ENCODE measurements at places on chromosomes 12 and 14. TPM values are rescaled to one million over a fixed set of nuclear protein-coding genes. Genes with fewer than 3 reads are reported as not detected.

DNA sequence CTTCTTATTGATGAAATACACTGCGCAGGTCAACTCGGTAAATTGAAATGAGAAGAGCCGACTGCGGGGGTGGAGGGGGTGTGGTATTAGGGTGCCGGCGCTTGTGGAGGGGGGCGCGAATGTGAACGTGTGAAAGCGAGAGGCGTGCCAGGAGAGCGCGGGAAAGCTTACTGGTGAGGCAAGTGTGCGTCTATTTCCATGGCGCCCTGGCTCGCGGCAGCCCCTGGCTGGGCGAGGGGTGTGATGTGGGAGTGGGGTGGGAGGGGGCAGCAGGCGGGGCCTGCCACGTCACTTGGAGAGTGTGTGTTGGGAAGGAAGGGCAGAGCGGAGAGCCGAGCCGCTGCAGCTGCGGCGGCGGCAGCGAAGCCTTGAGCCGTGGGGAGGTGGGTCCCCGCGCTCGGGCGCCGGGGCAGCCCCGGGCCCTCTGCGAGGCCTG lies 88.8 kb downstream of the GALNT8 start:
- peak; percentile 6 for DNase-seq

DNA sequence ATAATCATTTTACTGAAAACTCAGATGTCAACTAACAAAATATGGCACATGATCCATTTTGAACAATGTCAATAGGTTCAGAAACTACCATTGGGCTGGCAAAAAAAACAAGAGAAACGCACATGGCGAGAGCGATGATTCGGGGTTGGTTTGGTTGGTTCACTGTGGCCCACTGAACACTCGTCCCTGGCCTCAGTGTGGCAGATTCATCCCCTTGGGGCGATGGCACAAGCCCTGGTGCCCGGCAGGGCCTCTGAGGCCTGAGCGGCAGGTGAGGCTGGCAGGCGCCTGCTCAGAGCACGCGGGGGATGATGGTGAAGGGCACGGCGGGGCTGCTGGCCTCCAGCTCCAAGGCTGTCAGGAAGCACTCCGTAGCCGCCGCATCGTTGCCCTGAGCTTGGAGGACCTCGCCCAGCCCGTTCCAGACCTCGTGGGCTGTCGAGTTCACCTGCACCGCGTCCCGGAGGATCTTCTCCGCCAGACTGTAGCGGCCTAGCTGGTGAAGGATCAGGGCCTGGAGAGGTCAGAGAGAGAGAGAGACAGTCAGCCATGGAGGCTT lies 144.3 kb downstream of the CALM1 start:
- DNase-seq = no peak

DNA sequence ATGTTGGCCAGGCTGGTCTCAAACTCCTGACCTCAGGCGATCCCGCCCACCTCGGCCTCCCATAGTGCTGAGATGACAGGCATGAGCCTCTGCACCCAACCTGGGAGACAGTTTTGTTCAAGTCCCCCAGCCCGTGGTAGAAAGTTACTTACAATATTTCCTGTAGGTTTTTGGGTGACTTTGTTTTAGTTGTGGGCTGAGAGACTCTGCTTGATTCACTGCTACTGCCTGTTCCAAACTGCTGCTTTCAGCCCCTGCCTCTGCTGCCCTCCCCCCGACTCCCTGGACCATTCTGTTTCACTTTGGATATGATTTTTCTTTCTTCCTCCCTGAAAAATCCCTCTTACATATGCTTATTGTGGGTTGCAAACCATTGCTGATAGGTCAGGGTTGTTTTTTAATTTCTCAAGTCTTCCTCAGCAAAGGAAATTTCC lies 13.4 kb upstream of the PCNX1 start:
- DNase-seq = no peak

CEP83 gene
- total RNA-seq = 29.2 TPM

DNA sequence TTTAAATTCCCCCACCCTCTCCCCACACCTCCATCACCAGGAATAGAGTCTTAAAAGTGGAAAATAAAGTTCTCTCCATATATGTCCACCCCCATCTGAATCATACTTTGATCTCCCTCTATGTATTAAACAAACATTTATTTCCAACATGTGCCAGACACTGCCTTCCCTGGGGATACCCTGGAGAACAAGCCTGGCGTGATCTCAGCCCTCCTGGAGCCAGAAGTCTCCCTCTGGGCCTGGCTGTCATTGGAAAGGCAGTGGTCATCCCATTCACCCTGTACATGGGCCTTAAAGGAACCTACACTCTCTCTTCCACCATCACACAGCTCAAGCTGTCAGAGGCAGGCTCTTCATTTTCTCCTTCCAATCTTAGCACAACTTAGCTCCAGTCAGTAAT lies 143.6 kb downstream of the EMP1 start:
- DNase-seq = no peak

FOXG1 gene
- total RNA-seq = 0.09 TPM

- DNase-seq = no peak
Observed at GRCh38 chr12:91230841-91231240, 48.2 kb upstream of the DCN start.

GRCh38 chr14:60537663-60538062 lies 28.7 kb downstream of the SIX6 start:
- no peak for DNase-seq

TTC9 gene
- 4.2 TPM for total RNA-seq

- DNase-seq = peak; percentile 76
Observed at GRCh38 chr14:20327005-20327869, 5.8 kb downstream of the CCNB1IP1 start.

DNA sequence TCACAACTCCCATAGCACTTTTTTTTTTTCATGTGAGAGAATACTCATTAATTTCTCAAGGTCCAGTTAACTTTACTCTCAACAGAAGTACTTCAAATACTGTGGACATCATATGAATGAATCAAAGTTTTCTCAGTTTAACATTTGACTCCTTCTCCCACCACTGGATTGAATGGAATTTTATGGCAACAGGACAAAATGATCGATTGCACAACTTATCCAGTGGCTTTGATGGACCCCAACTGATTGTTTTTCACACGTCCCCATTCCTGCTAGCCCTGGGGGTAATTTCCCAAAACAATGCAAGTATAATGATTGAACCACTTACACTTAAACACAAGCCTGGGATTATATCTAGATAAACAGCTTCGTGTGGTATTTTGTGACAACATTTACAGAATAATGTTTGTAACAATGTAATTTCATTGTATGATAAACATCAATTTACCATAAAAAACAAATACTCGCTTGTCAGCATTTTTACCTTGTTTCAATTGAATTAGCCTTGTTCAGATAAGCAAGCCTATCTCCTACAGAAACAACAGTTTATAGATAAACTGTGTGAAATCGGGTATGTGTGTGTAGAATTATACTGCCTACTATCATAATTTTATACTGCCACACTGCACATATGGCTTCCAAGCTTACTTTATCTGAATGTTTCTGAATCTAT lies 60.9 kb downstream of the SOX5 start:
- DNase-seq = no peak

DNA sequence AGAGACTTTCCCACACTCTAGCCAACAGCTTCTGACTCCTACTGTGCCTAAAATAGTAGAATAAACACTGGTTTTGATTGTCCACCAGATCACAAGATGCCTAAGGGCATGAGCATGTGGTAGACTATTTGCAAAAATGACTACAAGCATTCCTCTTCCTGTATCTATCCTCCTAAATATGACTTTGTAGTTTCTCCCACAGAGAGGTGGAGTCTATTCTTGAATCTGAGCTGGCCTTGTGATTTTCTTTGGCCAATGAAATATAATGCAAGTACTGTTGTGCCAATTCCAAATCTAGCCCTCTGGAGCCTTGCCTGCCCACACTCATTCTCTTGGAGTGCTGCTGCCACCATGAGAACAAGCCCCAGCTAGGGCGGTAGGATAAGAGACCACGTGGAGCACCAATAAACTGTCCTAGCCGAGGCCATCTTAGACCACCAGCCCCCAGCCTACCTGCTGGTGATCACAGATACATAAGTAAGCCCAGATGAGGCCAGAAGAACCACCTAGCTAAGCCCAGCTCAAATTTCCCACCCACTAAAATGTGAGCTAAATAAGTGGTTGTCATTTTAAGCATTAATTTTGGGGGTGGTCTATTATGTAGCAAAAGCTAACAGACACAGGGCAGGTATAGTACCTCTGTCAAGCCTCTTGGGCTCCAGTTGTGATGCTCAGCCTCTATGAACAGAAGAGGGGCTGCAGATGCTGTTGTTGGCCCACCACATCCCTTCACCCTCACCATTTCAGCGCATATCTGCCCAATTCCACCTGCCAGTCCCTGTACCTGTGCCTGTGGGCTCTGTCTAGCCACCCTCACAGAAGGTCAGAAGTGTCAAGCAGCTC lies 17.9 kb downstream of the ZFP36L1 start:
- no peak for DNase-seq

DNA sequence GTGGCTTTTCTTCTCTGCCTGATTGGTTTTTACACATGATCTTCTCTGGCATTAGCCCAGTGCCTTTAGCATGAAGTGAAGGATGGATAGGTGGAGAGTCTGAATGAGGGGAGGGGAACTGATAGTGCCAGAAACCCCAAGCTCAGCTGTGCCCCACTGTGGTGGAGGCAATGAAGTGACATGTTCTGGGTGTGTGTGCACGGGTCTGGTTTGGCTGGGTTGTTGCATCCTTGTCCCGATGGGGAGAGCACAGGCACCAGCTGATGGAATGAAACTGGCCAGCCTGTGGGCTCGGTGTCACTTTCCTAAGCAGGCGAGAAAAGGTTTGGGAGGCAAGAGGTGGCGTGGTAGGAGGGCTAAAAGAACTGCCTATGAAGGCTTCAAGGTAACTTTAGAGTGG lies 65.3 kb downstream of the CACNA1C start:
- DNase-seq = no peak

ACVR1B gene
- 25.5 TPM for total RNA-seq

DNA sequence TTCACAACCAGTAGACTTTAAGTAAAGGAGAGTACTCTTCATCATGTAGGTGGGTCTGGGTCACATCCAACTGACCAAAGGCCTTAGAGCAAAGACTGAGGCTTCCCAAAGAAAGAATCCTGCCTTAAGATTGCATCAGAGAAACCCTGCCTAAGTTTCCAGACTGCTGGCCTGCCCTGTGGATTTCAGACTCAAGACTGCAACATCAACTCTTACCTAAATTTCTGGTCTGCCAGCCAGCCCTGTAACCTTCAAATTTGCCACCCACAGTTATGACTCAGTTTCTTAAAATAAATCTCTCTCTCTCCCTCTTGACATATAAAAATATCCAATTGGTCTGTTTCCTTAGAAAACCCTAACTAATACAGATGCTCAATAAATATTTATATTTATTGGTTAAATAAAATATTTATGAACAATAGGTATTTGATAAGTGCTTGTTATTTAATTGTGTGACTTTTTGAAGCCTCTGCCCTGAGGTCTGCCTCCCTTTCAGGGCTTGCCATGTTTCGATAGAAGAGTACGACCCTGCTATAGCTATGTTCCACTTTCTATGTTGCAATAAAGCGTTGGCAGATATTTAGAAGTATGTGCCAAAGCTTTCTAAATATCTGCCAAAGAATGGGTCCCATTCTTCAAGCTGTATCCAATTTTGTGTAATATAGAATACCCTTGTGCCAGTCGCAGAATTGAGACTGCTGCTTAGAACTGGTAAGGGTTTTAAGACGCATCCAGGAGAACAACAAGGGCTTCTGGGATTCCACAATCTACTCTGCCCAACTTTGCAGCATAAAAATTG lies 65.7 kb downstream of the TMEM30B start:
- no peak for DNase-seq

KCNMB4 gene
- 1.9 TPM for total RNA-seq

- no peak for DNase-seq
Observed at GRCh38 chr14:76806446-76806845, 6.2 kb downstream of the ANGEL1 start.

DNA sequence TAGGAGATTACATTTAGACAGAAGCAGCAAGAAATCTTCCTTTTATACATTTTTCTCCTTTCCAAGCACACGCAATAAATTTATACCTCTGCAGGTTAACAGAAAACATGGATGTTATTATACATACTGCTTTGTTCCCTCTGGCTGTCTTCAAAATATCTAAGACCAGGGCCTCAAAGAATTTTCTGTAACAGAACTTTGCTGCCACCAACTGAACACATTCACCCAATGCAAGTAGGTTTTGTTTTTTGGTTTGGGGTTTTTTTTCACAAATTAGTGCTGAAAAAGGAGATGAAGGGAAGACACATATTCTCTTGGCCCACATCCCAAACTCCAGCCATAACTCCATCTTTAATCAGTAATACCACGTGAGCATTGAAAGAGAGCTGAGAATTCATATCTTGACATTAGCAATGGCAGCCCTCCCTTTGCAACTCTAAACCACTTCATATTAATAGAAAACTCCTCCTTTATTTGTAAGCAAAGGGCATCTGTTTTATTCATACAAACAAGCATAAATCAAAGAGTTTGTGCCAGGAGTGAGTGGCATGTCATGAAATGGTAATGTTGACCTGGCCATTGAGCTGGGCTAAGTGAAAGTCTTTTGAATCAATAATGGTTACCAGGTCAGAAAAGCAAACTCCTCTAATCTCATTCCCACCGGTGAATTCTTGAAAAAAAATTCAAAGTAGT lies 150.8 kb upstream of the FSCB start:
- peak; percentile 90 for DNase-seq

SYT1 gene
- 80.9 TPM for total RNA-seq
